A673 (cell line): ENCODE measurements at places on chromosomes 1 and 21. TPM values are rescaled to one million over a fixed set of nuclear protein-coding genes. Genes with fewer than 3 reads are reported as not detected.

GRCh38 chr1:1511533-1512285 lies at the start of gene ATAD3A:
Gene ATAD3A (plus strand): TSS chr1:1512162. CDS start chr1:1512269, 107 bp downstream.
- peak; percentile 99 for DNase-seq

DNA sequence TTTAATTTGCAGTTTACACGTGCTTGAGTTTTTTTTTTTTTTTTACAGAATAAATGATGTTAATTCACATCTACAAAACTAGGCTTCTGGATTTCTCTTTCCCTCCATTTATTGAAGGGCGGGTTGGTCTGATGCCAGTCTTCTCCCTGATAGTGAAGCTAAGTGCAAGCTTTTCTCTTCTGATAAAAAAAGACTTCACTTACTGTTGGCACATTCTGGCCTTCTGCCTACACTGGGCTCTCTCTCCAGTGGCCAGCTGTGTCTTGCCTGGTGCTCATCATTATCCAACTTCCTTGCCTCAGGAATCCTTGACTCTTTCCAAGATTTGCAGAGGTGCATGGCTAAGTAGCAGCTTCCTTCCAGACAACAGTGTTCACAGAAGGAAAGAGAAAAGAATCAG lies 7.6 kb upstream of the RAP1A start:
- no peak for DNase-seq

DNA sequence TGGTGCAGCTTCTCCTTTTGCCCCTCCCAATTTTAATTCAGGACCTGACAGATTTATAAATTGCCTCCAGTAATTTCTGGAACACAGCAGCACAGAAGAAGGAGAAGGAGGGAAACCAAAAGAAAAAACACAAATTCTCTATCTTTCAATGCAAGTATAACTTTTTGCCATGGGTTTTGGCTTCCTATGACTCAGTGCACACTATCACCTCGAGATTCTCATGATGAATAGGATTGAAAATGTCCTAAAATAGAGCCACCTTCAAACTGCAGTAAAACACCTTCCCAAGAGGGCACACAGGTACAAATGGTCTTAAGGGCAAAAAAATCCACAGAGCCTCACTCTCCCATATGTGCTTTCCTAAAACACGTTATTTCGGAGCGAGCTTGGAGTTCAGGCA lies 113.6 kb downstream of the HLCS start:
- no peak for DNase-seq

PTCH2 gene
- 2.3 and 3.2 TPM in 2 replicates for total RNA-seq

KIRREL1 gene
- total RNA-seq = 187 and 211 TPM in 2 replicates

- no peak for DNase-seq
These were observed 295.5 kb upstream of the PROX1 start for GRCh38 chr1:213692321-213692720.

VWA5B1 gene
- total RNA-seq = not detected in 2 replicates

DNA sequence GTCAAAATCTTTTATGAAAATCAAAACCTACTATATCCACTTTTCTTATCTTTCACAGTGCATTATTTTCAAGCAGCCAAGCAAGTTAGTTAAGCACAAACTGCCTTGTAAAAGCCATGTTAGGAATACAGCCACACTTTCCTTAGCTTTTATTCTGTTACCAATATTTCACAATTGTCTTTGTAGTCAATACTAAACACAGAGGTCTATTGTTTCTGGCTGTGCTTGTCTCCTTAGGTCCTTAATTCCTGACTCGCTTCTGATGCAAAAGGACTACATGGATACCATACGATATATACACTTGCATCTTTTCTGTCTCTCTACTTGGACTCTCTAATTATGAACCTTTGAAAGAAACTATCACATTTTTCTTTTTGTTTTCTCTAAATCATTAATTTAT lies 331.8 kb downstream of the NEGR1 start:
- DNase-seq = no peak

GRCh38 chr1:192867180-192867579 lies 58.3 kb downstream of the RGS2 start:
- DNase-seq = no peak

GRCh38 chr1:182984621-182985020 lies 31.7 kb upstream of the SHCBP1L start:
- DNase-seq = no peak

DNA sequence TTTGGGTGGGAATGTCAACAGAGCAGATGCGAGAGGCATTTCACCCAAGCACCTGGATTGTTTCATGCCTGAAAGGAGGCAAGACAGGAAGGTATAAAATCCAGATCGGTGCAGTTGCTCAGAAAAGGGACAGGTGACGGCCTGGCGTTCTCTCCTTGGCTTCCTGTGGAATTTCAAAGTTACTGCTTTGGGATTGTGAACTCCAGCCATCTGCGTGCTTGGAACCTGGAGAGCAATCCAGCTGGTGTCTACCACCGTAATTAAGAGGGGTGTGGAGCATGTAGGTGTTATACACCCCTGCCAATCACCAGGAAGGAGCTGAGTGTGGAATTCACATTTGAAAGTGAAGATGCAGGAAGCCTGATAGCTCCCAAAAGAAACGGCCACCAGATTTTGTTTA lies 286.1 kb downstream of the KIF26B start:
- DNase-seq = no peak

MFAP2 gene
- total RNA-seq = 27.2 and 44.7 TPM in 2 replicates

TLCD4 gene
- 0.11 TPM in 1 of 2 replicates, not detected in the other for total RNA-seq

- DNase-seq = no peak
These were observed 31.7 kb downstream of the DMAP1 start for GRCh38 chr1:44244986-44245385.

DNA sequence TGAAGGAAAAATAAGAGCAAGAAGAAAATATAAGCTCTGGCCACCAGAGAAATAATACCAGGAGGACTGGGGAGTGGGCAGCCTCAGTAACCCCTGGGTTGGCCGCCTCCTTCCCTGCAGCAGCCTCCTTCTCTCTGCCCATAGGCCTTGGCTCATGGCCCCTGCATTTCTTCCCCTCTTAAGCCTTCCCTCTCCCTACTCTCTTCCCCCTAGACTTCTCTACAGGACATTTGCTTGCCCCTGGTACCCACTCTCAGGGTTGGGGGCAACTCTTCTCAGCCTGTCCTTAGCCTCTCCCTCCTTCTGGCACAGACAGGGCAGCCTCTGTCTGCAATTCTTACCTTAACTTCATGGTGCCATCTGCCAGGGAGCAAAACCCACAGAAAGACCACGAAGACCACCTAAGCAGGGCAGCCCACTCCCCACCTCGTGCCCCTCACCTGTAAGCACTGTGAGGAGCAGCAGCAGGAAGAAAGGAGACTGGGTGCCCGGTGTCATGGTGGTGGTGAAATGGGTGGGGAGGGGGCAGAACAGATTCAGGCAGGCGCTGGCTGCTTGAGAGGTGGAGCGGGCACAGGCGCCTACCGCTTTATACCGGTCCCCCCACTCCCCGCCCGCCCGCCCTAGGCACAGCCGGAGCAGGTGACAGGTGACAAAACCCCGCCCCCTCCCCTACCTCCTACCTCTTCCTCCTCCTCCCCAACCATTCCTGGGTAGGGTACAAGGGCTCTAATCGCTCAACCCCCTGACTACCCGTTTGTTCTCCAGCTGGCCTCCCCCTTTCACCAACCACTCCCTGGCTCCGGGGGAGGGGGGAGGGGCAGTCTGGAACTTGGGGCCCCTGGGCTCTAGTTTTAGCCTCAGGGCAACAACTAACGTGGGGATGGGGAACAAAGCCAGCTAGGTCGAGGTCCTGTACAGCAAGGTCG lies 15.1 kb downstream of the THBS3 start:
- DNase-seq = no peak

DNA sequence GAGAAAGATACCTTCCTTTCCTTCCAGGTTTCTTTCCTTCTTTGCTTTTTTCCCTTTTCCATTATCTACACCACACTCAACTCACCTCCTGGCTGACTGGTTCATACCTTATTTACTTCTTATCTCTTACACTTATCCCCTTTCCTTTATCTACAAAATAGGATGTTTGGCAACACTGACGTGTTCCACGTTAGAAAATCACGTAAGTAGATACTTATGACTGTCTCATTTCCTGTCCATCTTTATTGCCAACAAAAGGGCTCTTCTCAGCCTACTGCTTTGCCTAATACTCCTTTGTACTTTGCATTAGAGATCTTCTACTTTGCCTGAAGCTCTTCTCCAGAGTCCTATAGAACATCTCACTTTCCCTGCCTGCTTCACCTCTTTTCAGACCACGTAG lies 25.1 kb downstream of the SYNJ1 start:
- DNase-seq = peak; percentile 53

C8A gene
- not detected in 2 replicates for total RNA-seq

SAMSN1 gene
- total RNA-seq = not detected in 2 replicates

DNA sequence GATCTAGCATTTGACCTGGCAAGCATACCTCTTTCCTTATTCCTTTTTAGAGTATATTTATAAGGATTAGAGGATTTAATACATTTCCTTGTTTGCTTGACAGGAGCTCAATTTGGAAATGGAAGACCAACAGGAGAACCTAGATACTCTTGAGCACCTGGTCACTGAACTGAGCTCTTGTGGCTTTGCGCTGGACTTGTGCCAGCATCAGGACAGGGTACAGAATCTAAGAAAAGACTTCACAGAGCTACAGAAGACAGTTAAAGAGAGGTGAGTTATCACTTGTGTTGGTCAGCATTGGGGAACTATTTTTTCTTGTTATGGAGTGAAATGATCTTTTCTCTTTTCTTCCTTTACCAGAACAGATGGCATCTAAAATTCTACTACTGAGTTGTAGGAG lies 123.4 kb upstream of the BMP8A start:
- DNase-seq = no peak
